ENCODE measurements at places on chromosomes 3 and 15.

- DNase-seq, result no peak
These were observed 10.1 kb upstream of the GYG1 start for GRCh38 chr3:148981273-148981672.

GRCh38 chr3:54120657-54121413, 1.5 kb upstream of the CACNA2D3 start:
- DNase-seq, result no peak

DNA sequence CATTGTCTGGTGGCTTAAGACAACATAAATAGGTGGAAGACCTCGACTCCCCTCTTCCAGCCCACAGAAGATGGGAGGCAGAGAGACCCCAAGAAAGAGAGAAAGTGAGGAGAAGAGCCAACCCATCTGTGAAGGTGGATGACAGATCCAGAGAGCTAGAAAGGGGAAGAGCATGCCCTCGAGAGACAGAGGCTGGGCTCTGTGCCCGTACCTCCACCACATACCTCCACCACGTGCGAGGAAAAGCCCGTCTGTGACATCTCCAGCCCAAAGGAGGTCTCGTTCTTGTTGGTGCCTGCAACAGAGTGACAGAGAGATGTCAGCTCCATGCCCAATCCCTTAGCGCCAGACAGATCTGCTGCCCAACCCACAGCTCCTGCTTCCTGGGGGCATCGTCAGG, 71.1 kb downstream of the FEM1B start:
- no peak for DNase-seq

DNA sequence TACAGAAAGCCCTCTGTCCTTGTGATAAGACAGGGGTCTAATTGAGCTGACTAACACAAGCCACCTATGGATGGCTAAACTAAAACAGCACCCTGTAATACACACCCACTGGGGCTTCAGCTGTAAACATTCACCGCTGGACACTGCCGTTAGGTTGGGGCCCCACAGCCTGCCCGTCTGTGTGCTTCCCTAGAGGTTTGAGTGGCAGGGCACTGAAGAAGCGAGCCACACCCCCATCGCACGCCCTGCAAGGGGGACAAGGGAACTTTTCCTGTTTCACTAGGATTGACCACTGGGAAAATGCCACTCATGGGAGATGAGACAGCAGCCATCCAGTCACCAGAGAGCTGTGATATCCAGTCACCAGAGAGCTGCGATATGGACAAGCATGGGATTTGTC, 335.7 kb upstream of the CFAP20DC start:
- no peak for DNase-seq

DNA sequence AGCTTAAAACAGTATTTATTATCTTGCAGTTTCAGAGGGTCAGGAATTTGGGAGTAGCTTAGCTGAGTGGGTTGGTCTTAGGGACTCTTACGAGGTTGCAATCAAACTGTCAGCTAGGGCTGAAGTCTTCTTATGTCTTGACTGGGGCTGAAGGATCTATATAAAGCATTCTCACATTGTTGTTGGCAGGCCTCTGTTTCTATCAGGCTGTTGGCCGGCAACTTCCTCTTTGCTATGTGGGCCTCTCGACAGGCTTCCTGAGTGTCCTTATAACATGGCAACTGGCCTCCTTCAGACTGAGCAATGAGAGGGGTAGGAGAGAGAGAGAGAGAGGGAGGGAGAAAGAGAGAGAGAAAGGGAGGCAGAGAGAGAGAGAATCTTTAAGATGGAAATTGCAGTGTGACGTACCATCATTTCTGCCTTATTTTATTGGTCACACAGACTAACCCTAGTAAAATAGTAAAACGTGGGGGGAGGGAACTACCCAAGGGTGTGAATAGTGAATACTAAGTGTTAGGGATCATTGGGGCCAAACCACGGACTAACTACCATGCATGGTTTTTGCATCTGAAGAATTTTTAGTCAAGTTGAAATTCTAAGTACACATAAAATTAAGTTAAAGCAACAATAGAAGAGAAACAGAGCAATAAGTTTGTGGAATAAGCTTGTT, 16.1 kb downstream of the FGF7 start:
- no peak for DNase-seq

DNA sequence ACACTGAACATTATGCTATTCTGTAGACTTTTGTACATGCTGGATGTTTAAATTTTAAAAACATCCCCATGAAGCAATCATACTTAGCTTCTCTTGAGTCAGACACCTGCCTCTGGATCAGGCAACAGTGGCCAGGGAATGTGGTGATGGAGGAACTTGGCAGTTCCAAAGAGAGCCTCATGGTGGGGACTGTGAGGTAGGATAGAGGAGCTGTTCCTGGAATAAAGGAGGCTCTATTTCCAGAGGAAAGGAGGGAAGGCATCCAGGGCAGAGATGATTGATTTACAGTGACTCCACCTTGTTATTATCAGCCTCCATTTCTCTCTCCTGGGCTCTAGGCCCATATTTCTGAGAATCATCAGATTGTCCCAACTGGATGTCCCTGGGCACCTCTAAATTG, 35.0 kb upstream of the ABHD17C start:
- DNase-seq, result no peak

DNA sequence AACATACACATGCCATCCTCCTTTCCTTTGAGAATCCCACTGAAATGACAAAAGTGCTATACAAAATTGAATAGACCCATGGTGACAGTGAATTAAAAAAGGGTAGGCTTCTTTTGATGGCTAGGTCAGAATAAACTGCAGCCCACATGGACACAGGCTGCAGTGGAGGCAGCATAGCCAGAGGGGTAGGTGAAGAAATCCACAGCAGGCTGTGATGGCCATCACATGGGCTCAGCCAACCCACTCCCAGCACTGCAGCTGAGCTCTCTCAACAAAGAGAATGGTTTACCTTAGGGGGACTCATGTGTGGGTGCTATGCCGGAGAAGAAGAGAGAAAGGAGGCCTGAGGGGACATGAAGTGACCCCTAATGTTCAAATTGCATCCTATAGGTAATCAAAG, 331.1 kb downstream of the CHST2 start:
- no peak for DNase-seq
